ENCODE measurements at places on chromosomes 2 and 18.

DNA sequence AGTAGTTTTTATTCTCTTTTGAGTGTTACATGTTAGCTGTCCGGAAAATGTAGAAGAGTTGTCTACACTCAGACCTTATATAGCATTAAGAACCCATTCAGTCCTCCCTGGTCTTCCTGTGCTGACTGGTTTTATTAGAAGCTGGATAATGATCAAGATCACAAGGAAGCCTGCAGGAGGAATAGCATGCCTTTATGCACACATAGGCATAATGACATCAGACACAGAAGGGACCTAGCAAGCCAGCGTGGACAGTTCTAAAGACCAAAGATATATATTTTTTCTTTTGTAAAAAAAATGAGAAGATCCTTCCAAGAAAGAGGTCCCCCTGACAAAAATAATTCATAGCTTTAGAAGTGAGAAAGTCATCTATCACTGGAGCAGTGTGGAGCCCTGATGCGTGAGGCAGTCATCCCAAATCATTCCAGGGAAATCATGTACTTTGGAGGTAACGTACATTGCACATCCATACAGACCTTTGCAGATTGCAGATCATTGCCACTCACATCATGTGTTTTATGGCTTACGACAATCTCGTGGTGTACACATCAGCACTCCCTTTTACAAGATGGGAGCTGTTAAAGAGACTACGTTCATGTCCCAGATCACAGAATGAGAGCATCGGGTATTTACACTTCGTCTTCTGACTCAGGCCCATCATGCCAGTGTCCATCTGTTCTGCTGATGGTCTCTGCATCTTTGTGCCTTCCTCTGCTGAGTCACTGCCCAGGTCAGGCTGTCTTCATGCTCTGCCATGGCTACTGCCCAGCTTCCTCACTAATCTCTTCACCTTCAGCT, 334.0 kb downstream of the SOCS6 start:
- DNase-seq, result no peak

DNA sequence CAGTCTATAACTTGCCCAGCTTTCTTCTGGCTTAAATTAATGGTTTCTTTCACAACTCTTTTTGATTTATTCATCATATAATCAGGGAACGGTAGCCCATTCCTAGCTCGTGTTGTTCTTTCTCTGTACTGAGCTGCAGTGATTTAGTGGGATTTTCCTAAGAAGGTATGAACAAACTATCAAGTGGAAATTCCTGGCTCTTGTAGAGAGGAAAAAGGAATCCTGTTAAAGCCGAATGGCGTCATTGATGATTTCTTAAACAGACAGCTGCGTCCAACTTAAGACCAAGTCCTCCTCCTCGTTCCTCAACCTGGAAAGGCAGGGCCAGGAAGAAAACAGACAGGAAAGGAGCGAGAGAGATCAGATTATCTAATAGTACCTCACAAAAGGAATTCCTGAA, 69.2 kb upstream of the CABLES1 start:
- no peak for DNase-seq

DNA sequence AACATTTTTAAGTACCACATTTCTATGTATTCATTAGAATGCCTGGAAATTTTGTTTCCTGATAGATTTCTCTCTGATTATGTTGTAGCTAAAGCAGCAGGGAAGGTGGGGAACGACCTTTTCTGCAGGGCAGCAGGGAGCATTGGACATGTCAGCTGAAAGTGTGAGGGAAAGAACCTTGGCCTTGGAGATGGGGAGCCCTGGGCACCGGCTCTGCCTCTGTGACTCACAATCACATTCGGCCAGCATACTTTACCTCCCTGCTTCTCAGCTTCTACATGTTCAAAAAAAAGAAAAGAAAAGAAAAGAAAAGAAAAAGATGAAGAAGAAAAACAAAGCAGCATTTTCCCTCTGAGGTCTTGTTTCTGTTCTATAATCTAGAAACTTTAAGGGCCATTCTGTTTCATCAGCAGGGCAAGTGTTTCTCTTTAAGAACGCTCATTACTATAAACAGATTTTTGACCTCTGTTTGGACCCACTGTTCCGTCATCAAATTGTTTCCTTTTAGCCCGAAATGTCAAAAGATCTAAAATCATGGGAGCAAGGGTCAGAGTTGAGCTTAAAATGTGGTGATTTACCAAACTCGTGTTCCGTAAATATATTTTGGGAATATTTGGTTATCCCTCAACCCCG, 27.9 kb downstream of the SETBP1 start:
- DNase-seq, result no peak

DNA sequence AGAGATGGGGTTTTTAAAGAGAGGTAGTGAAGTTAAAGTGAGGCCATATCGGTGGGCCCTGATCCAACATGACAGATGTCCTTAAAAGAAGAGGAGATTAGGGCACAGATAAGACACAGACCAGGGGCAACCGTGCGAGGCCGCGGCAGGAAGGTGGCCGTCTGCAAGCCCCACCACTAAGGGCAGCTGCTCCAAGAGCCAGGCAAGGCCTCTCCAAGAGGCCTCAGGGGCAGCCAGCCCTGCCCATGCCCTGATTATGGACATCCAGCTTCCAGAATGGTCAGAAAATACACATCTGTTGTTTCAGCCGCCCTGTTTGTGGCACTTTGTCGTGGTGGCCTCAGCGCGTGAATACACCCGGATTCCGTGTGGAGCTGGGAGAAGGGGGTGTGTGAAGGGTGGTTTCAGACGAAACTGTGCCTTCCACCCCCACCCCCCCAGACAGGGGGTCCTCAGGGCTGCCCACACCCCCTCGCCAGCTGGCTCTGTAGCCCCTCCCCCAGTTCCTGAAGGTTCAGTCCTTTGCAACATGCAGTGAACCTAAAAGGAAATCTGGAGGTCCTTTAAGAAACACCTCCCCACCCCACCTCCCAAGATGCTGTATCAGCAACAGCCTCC, 74.1 kb upstream of the SMAD7 start:
- DNase-seq, result no peak

DNA sequence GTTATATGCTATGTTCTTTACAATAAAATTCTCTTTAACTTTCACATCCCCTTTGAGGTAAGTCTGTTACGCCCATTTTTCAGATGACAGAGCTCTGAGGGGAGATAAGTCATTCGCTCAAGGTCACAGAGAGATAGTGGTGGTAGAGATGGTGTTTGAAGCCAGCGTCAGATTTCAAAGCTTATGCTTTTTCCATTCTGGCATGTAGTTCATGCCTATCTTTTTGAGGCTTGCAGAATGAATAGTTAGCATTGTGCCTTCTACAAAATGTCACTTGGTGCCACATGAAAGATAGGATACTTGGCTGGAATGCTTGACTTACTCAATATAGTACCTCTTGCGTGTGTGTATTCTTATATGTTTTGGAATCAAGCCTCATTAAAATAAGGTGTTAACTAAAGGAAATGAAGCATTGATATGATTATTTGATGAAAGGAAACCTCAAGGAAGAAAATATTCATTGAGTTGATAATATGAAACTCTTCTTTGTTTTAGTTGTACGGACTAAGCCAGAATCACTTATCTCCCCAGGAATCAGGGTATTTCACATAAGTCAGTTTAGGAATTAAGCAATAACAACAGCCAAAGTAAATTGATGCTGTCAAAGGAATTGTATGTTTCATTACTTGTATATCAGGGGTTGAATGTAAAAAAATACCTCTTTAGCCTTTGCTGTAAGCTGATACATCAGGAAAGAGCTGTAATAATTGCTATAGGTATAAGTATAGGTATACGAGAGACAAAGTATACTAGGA, 15.5 kb downstream of the SPATS2L start:
- DNase-seq, result no peak
